Hematopoietic multipotent progenitor cell treated with erythropoietin and hydrocortisone succinate and interleukin-3 and kit ligand, for 4 days (in vitro differentiated cells): ENCODE measurements at places on chromosomes 16 and 17.
A peak's percentile ranks its signal among the peaks of the same experiment; 100 is the strongest.

GRCh38 chr17:27595208-27595607 lies 35.8 kb upstream of the LGALS9 start:
- DNase-seq = no peak

- no peak for DNase-seq
These were observed 17.1 kb downstream of the UNC45B start for GRCh38 chr17:35164716-35165115.

DNA sequence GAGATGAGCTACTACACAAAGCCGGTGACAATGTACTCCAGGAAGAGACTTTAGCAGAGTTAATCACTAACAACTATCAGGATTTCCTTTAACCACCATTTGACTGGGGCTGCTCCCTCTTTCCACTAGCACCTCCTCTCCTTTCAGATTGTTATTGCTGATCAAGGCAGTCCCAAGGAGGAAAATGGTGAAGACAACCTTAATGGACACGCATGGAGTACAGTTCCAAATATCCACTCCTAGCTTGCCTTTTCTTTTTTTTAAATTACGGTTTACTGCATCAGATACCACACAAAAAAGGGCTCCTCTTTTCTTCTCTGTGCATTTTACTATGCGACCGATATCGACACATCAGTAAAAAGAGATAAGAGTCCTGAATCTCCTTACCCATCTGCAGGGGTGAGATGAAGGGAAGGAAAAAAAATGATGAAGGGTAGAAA lies 30.9 kb downstream of the FAM222B start:
- peak; percentile 55 for DNase-seq

DNA sequence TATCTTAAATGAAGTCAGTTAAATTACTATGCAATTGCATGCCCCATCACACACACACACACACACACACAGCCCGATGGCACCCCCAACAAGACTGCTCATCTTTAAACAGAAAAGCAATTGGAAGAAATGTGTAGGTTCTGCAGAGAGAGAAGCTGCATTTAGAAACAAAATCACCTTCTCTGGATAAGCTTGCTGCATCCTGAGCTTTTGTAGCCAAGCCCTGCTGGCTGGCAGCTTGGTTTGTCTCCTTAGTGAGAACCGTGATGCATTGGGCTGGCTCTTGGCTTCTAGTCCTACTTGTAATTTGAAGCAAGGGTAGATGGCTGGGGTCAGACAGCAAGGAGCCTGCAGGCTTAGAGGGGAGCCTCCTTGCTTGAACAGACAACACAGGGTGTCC lies 153.8 kb downstream of the SOX9 start:
- no peak for DNase-seq

GRCh38 chr17:16286947-16287562 lies 66.2 kb downstream of the CENPV start:
- no peak for DNase-seq

GRCh38 chr16:23317266-23317661 lies 15.2 kb downstream of the SCNN1B start:
- no peak for DNase-seq

DNA sequence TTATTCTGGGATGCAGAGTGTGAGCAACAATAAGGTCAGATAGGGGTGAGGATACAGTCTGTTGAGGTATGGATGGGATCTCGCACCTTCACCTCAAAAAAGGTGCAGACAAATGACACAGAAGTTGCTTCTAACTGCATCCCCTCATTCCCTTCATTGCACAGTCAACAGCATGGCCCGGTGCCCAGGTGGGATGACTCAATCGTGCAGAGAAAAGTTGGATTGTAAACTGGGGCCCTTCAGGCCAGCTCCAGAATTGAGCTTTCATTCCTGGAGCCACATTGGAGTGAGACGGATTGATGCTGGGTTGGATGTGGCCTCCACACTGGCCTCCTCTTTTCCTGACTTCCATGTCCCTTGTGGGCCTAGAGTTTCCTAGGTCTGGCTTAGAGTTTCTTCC lies 977.4 kb downstream of the KCNJ18 start:
- no peak for DNase-seq

DNA sequence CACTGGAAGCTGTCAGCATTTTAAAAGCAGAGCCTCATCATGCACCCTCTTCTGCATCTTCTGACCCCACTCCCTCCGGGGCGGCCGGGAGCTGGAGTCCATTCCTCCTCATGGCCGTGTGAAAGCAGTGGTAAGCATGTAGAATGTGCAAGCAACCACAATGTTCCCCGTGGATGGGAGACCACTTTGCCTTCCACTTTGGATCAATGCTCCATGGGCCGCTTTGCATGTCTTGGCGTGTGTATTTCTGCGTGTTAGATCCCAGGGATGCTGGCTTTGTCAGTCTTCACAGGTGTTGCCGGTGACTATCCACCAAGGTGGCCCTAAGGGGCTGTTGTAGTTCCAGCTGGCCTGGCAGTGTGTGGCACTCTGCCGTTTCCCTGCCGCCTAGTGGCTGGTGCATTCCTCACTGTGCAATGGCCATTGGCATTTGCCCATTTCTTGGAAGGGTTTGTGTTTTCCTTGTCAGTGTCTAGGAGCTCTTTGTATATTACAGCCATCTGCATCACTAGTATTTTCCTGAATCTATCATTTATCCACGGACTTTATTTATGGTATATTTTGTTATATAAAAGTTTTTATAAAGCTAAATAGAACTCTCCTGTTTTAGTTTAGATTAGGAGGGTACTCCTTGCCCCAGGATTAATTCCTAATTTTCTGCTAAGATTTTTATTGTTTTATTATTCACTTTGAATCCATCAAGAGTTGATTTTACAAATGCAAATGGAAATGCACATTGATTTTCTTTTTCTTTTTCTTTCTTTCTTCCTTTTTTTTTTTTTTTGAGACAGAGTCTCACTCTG lies 5.8 kb upstream of the ALDH3A1 start:
- DNase-seq = peak; percentile 45

DNA sequence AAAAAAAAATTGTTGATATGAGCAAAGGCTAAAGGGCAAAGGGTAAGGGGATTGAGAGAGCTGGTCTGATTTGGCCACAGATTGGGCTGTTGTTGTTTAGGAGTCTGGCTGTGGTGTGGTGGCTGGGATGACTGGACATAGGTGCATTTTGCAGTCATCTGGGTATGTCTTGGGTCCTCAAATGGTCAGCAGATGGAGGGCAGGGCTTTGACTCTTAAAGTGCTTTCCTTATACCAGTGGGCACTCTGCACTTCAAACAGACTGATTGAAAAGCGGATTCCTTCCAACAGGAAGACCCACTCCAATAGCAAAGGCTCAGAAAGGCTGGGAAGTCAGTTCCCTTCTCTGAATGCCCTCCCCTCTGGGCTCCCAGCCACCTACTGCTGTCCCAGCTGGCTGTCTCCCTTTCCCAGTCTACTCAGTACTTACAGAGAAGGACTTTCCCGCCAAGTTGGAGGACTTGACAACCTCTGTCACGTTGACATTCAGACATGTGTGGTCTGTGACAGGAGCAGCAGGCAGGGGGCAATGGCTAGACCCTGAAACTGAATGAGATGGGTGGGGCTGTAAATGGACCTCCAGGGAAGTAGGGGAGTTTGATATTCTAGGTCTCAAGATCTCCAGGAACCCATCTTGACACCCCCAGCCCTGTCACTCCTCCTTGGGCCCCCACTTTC lies 19.6 kb upstream of the MFSD6L start:
- DNase-seq = no peak

- DNase-seq = no peak
These were observed 50.9 kb upstream of the TEKT3 start for GRCh38 chr17:15392326-15392741.

DNA sequence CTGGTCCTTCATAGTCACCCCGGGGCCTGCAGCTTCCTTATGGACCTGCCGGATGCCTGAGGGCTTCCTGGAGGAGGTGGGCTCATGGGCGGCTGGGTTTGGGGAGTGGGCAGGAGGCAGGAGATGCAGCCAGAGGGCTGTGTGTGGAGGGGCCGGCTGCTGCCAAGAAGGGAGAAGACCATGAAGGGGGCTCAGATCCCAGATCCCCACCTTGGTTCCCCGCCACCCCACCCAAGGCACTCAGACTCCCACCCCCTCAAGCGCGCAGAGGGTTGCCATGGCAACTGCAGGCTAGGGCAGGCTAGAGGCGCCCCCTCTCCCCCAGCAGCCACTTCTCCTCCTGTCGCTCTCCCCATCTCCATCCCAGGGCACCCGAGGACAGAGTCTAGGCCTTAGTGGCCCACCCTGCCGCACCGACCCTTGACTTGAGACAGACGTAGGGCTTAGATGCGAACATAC lies 104.5 kb downstream of the CRLF3 start:
- no peak for DNase-seq

DNA sequence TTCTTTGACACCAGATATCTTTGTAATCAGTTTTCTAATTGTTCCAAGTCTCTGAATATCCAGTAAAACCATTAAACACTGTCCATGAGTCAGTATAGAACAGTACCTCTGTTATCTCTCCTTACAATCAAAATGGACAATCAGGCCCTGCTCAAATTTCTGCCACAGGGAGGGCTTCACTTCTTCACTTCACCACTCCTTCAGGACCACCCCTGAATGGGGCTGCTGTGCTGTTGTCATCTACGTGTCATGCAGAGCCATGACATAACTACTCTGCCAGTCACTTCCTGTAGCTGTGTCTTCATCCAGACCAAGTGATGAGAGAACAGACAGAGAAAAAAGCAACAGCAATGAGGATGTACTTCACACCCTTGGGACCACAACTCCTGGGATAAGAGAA lies 116.9 kb downstream of the TANC2 start:
- DNase-seq = peak; percentile 12

GRCh38 chr16:16027728-16028310 lies 78.4 kb downstream of the ABCC1 start:
- peak; percentile 84 for DNase-seq

GRCh38 chr16:23597003-23597756 lies 1.1 kb upstream of the NDUFAB1 start:
- peak; percentile 77 for DNase-seq

- no peak for DNase-seq
These were observed 19.7 kb upstream of the NUP93 start for GRCh38 chr16:56710181-56710737.

- peak; percentile 73 for DNase-seq
These were observed 155.7 kb downstream of the SOCS1 start for GRCh38 chr16:11100239-11100750.

DNA sequence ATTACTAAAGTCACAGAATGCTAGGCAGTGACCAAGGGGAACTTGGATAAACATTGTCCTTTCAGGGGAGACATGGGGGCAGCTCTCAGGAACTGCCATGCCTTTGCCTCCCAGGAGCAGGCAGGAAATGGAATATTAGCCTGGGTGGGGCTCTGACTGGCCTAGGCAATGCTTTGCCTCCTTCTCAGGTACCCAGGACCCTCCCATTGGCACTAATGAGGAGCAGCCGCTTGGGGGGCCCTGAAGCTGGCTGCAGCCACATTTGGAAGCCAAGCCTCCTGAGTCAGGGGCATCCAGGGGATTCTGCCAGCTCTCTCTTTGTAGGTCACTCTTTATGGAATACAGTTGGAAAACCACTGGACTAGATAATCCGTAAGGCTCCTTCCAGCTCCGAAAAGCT lies 5.5 kb downstream of the CPSF4L start:
- DNase-seq = no peak

DNA sequence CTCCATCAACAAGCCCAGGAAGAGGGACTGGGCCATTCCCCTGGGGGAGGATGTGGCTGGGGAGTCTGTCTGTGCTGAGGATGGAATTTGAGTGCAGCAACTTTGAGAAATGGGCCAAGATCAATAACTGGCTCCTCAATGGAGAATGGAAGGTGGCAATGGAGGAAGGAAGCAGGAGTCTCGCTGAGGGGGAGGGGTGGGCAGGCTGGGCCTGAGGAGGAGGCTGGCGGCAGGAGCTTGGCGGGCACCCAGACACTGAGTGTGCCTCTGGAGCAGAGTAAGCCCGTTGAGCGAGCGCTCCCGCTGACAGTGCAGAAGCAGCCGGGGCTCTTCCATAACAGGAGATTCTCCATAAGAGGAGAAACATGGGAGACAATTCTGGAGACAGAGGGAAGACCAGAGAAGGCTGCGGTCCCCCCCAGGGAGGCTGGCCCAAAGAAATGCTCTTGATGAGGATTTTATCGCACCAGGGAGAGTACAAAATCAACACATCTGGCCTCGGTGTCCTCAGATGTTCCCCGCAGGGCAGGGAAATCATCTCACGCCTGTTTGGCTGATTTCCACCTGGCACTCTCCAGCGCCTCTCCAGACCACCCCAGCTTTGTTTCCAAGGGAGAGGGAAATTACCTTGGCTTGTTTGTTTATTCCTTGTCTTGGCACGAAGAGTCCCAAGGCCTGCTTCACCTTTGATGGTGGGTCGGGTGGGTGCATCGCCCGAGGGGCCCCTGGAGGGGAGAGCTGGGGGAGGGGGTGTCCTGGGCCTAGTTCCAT lies 2.8 kb upstream of the MMP15 start:
- DNase-seq = peak; percentile 27

DNA sequence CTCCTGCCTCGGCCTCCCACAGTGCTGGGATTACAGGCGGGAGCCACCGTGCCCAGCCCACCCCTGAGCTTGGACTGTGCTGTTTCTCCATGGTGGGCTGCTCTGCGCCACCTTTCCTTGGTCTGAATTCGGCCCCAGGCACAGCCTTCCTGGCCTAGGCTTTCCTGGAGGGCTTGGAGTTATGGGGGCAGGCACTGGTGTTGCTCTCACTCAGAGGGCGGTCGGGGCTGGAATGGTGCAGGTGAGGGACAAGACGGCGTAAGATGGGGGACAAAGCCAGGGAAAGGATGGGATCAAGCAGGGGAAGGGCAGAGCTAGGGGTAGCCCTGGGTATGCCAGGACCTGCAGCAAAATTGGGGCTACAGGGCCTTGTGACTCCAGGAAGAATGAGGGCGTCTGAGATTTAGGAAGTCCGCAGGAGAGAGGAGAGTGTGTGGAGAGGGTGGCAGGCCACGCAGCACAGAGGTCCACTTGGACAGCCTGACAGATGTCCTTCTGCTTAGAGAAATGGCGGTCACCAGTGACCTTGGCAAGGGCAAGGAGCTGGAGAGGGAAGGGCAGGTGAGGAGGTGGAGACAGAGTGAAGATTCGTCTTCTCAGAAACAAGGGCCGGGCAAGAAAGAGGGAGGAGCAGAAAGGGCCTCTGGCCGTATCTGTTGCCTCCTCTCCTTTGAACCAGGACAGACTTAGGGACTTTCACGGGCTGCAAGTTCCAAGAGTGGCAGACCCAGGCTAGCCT lies 1.6 kb upstream of the ATP6V0C start:
- DNase-seq = no peak

DNA sequence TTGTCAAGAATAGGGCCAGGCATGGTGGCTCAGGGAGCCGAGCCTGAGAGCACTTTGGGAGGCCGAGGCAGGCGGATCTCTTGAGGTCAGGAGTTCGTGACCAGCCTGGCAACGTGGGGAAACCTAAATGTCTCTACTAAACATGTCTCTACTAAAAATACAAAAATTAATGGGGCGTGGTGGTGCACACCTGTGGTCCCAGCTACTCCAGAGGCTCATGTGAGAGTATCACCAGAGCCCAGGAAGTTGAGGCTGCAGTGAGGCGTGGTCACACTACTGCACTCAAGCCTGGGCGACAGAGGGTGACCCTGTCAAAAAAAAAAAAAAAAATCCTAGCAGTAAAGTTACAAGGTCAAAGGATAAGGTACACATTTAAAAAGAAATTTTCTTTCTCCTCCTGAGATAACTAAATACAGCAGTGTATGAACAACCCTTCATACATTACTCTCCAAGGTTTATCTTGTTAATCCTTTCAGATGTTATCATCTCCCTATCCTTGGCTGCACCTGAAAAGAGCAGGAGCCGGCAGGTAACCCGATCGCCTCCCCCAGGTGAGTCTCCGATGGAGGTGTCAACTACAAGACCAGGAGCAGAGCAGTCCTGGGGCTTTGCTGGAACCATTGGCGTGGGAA lies 122.3 kb downstream of the GOSR1 start:
- DNase-seq = no peak

- DNase-seq = no peak
These were observed 564.5 kb downstream of the CDH8 start for GRCh38 chr16:61471737-61472136.
